ENCODE measurements at places on chromosomes 6 and 20.

GRCh38 chr6:133631421-133631820, 257.5 kb upstream of the TCF21 start:
- DNase-seq: no peak

DNA sequence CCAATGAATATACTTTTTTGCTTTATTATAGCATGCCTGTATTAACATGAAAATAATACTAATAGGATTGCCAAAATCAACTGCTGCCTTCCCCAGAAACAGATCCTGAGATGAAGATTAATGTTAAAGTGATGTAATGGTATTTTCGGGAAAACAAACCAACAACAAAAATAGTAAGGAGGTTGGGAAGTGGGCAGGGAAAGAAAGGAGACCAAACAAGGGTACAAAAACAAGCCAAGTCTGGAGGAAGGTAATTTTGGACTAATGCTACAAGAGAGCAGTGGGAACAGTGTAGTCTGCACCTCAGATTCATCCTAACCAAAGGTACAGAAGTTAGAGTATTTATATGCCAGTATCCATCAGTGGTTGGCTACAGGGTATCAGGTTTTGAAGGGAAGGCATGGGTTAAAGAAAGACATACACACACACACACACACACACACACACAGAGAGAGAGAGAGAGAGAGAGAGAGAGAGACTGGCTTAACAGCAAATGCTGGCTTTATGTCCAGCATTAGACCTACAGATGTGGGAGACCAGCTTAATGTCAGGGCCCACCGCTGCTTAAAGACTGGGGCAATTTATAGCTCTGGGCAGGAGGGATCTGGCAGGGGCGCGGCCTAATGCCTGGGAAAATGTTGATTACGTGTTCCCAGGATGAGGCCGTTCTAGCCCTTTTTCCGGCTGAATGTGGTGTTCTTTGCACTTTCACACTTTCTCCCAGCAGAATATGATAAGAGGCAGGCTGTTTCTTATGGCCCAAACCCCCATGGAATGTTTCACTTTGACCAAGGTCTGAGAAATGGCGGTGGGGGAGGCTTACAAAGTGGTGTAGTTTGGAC, 3.8 kb upstream of the SLC17A1 start:
- DNase-seq: no peak

- no peak for DNase-seq
These were observed 190.8 kb upstream of the NOX3 start for GRCh38 chr6:155646443-155646842.

DNA sequence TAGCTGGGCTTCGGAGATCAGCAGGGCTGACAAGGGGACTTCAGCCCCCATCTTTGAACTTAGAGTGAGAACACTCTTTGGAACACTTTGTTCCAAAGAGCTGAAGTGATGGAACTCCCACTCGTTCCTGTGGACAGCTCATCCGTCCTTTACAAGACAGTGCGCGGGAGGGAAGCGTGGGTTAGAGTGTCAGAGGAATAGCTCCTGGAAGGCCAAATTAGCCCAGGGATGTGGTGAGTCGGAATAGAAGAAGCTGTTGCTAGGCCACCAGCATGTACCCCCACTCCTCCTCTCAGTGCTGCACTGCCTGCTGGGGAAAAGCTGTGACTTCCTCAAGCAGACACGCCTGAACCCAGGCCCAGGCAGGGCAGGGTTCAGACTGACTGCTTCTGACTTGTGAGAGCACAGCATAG, 1.7 kb downstream of the SDCBP2 start:
- no peak for DNase-seq

GRCh38 chr6:82372656-82373055, 9.0 kb downstream of the TPBG start:
- no peak for DNase-seq
